ENCODE measurements at places on chromosomes 12 and 14.

GRCh38 chr14:75051556-75051899 is 261 bp upstream of the MLH3 start:
- no peak for DNase-seq

DNA sequence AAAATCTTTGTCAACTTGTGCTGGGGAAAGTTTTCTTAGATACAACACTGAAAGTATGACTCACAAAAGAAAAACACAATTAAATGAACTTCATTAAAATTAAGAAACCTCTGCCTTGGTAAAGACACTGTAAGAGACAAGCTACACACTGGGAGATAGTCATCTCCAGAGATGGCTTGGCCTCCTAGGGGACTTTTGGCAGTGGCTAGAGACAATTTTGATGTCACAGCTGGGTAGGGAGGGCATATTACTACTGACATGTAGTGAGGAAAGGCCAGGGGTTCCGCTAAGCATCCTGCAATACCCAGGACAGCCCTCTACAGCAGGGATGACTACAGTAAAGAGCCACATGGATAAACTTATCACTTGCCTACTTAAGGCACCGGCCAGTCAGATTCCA is 8.7 kb upstream of the RNASE4 start:
- DNase-seq: no peak

DNA sequence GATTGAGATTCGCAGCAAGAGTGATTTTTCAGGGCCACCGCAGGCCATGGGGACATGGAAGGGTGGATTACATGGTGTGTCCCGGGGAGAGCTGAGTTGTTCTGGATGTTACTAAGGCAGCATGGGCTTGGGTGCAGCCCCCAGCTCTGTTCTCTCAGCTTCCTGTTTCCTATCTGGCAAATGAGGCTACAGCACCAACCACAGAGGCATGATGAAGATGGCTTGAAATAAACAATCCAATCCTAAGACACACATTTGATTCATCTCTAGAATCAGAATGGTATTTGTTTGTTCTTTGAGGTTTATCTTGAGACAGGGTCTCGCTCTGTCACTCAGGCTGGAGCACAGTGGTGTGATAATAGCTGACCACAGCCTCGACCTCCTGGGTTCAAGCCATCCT is 21.6 kb downstream of the GLTP start:
- DNase-seq: no peak

DNA sequence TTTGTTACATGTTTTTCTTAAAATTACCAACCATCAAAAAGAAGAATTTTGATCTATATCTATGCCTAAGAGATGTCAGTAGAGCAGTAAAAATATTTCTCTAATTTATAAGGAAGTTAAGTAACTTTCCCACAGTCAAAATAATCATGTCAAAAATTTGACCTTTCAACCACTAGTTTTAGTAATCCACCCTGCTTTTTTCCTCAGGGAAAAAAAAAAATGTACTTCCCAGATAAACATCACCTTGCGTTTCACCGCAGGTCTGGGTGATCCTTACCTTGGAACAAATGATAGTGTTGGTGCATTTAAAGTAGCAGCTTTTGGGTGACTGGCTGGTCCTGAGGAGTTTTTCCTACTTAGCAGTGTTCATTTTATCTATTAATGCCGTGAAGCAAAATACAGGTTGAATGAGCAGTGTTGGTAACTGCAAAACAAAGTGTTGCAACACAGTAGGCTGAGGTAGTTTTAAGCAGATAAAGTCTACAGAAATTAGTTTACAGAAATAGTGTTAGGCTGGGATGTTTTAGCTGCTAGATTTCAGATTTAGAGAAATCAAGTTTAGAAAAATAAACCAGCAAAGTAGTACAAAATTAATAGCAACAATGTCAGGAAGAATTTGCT is 137.2 kb upstream of the DNM1L start:
- DNase-seq: no peak

GRCh38 chr14:56808383-56809269 is 1.7 kb downstream of the OTX2 start:
- no peak for DNase-seq

DNA sequence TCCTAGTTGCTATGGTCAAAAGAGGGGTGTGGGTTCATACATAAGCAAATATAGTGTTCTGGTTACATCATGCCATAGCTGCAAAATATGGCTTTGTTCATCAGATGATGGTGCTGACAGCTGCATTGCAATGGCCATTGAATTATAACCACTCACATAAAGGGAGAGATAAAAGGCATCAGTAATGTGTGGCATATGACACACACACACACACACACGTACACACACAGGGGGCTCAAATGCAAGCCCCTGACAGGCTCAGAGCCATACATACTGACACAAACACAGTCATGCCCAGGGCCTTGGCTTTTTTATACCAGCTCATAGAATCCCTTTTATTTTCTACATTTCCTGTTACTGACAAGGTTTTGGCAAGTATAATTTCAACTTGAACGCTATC is 698.9 kb downstream of the BCL11B start:
- no peak for DNase-seq

- DNase-seq: no peak
Measured at GRCh38 chr14:59926534-59926933, 6.6 kb downstream of the LRRC9 start.

GRCh38 chr14:104360501-104360900 is 219.1 kb upstream of the C14orf180 start:
- no peak for DNase-seq

GRCh38 chr14:35292770-35293561 is 784 bp downstream of the PSMA6 start:
- no peak for DNase-seq

DNA sequence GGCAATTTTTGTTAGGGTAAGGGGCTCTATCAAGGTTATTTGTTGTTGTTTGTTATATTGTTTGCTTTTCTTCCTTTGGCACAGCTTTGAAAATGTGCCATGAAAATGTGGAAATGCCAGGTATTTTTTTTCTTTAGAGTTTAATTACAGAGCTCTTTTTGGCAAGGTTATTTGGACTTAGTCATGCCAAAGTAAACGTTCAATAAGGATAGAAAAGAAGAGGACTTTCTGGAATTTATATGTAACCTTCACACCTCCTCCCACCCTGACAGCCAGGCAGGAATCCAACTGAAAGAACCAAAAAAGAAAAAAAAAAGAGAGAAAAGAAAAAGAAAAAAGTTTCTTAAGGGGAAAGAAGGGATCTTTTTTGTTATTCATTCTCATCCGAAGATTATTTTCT is 217.8 kb downstream of the KITLG start:
- no peak for DNase-seq

DNA sequence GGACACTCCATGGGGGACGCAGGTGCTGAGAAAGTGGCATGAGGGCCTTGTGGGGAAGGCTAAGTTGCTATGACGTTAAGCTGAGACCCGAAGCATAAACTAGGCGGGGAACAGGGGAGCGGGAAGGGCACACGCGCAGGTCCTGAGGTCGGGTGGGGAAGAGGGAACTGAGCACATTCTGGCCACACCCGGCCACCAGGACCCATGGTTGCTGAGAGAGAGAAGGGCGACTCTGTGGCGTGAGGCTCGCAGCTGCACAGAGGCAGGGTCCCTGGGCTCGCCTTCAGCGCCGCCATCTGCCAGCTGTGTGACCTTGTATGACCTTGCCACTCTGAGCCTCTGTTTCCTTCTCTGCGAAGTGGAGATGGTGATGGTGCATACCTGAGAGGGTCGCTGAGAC is 182.5 kb downstream of the PHETA1 start:
- no peak for DNase-seq

DNA sequence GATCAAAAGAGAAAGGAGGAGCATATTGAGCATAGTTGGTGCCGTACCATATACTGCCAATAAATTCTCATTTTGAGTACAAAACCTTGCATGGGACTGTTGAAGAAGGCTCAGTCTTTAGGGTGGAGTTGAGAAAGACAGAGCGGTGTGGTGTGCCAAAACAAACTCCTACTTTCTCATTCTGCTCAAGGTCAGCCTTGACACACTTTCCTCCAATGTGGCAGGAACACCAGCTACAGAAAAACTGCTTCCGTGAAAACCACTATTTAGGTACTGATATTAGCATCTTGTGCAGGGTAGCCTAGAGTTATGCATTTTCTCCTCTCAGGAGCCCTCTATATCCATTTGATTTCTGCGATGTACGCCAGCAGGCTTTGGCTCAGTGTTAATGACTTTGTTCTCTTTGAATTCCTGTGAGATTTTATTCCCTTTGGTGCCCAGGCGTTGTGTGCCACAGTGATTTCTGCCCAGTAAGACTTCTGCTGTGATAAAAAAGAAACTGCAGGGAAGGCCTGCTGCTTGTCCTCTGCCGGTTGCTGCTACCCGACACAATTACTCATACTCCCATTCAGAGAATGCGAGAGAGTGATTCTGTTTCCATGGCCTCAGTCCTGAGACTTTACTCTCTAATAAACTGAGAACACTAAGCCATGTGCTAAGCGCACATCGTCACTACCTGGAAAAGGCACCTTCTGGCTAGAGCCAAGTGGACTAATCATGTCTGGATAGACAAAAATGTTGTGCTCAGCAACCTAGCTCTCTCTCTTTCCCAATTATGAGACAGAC is 88.3 kb upstream of the MDM1 start:
- DNase-seq: no peak

- no peak for DNase-seq
Measured at GRCh38 chr14:51018521-51018920, 74.2 kb upstream of the PYGL start.

GRCh38 chr12:60803147-60803546 is 1207.3 kb downstream of the SLC16A7 start:
- no peak for DNase-seq

- DNase-seq: no peak
Measured at GRCh38 chr14:64732066-64732465, 27.8 kb downstream of the PLEKHG3 start.

DNA sequence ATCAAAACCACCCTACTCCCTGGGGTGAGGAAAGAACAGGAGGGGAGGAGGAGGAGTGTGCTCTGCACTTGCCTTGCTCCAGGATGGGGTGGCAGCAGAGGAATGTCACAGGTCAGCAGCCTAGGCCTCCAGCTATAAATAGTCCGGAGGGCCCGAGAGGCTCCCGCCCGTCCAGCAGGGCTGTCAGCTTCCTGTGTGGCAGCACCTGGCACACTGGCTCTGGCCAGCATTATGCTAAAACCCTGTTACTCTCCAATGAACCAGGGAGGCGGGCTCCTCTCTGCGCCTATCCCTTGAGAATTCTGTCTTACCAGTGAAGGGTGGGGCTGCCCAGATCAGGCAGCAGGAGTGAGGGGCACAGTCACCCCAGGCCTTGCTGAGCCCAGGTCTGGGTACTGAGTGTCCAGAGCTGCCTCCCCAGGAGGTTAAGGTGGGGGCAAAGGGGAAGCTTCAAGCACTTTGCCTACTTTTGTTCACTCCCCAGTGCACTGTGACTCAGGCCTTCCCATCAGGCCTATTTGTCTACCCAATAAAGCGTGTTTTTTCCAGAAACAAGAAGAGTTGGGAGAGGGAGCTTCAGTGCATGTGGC is 1.2 kb upstream of the COX14 start:
- no peak for DNase-seq

DNA sequence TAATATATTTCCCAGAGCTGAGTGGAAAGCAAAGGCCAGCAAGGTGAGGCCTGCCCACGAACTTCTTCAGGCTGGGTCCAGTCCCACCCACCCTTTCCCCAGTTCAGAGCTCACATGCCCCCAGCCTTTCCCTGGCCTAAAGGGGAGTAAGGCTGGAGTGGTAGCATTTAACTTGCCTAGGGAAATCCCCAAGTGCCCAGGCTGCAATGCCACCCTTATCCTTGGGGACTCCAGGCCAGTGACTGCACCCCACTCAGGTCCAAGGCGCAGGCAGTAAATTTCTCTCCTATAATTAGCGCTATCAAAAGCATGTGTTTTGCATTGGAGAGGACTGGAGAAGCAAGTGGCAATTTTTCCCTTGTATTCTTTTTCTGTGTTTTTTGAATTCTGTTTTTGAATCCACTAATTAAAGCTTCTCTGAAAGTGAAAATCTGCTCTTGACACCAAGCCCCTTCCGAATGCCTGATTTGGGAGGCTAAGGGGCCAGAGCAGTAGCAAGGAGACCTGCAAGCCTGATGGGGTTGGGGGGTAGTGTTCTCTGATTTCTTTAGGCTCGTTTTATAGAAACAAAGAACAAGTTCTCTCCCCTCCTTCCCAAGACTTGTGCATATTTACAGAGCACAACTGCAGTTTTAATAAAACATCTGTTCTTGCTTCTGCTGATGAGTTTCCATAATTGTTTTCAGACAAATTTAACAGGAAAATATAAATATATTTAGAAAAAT is 3.5 kb upstream of the HOXC6 start:
- DNase-seq: no peak

GRCh38 chr14:64879635-64880220 is at the start of gene SPTB:
Gene SPTB (minus strand): TSS chr14:64879907. CDS start chr14:64823094, 56,813 bp downstream.
- DNase-seq: no peak

GRCh38 chr14:56474419-56475022 is 105.1 kb upstream of the TMEM260 start:
- no peak for DNase-seq

DNA sequence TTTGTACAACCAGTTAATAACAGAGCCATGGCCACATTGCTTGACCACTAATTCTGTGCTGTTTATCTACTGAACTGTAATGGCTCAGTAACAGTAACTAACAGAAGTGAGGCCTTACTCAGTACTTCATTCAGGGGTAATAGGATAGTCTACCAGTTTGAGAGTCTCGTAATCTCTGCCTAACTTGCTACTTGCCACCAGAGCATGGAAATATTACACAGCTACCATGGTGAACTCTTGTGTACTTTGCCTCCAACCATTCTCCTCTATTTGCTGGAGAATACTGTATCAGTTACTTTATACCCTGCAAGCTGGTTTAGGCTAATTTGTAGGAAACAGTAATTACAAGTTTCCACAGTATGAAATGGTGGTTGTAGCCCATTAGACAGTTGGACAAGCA is 10.6 kb downstream of the SCFD1 start:
- no peak for DNase-seq

- no peak for DNase-seq
Measured at GRCh38 chr12:71250166-71250565, 92.4 kb upstream of the TSPAN8 start.

DNA sequence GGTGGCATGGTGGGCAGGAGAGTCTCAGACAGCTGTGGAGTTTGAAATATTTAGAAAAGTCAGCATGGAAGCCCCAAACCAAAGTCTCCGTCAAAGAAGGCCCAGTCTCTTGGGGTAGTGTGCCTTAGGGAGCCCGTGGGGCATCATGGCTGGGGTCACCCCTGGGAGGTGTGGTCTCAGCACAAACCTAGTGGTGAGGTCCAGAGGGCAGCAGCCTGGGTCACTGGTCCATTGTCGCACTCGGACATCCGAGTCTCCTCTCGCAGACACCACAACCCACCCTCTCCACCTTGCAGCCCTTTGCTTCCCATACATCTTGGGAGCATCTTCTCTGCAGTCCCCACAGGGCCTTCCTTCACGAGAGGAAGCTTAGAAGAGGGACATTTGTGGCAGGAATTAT is 588.0 kb upstream of the TMEM132C start:
- DNase-seq: no peak

DNA sequence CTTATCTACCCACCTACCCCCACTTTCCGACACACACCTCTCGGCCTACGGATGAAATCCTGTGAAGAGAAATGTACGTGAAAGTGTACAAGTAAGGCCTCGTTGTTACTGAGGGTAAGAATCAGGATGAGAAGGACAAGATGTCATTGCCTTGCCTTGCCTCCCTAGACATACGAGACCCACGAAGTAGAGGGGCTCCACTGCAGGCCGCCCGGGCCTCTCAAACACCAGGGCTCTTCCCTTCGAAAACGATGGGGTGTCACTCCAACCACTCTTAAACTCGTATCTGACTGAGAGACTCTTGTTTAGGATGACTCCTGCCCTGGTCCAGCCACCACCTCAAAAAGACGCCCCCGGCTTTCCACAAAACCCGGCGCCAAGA is 498 bp downstream of the RACGAP1 start:
- no peak for DNase-seq

All from vagina (tissue), 2 donors.